ENCODE measurements at places on chromosomes 5 and 9.

- DNase-seq: no peak
Measured at GRCh38 chr5:38291355-38291754, 33.0 kb downstream of the EGFLAM start.

- DNase-seq: no peak
Measured at GRCh38 chr9:77133011-77133410, 44.3 kb upstream of the VPS13A start.

DNA sequence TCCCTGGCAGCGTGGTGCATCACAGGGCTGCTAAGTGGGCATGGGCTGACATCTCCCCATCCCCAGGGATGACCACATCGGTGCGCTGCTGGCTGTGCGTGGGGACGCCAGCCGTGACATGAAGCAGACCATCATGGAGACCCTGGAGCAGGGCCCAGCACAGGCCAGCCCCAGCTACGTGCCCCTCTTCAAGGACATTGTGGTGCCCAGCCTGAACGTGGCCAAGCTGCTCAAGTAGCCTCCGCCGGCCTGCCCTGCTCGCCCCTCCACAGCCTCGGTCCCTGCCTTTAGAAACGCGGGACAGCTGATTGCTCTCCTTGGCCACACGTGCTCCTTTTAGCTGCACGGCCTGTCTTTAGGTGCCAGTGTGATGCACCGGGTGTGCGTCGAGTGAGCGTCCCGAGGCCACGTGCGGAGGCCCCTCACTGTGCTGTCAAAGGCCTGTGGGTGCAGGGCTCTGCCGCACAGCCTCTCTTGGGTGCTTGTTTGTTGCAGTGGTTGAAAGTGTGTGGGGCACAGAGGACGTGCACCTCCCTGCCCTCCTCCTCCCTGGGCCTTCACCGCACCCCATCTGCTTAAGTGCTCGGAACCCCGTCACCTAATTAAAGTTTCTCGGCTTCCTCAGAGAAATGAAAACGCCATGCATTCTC is 23.8 kb downstream of the EXOC3 start:
- DNase-seq: no peak

- no peak for DNase-seq
Measured at GRCh38 chr9:125732562-125732961, 14.6 kb upstream of the PBX3 start.

- no peak for DNase-seq
Measured at GRCh38 chr9:99400184-99400731, 178.2 kb downstream of the SEC61B start.

DNA sequence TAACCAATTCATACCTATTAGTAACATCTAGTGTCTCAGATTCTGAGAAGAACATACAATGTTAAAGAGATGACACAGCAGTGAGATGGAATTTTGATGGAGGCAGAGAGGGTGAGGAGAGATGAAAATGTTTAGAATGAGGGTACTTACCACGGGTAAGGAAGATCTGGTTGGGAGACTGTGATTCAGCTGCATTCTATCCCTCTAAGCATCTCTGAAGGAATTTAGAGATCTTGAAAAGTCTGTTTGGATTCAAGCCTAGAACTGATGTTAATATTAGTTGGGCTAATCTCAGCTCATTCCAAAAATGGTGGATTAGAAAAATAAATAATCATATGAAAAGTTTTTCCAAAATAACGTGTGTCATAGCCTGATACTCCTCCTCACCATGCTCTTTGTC is 191.5 kb upstream of the CLINT1 start:
- DNase-seq: peak; percentile 22

DNA sequence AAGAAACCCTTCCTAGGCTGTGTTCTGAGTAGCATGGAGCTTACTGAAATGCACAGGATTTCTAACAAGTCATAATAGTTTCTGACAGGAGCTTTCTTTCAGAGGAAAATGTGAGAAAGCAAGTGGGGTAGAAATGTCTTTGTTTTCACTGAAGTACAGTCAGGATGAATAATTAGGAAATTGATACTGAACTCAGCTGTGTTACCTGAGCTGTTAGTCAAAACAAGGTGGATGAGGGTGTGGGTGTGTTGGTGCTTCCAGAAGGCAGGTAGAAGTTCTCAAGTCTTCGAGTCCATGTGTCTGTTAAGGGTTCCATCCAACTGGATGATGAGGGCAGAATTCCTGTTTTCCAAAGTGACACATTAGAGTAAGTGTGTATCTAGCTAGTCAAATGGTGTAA is 122.4 kb downstream of the BASP1 start:
- DNase-seq: no peak

- no peak for DNase-seq
Measured at GRCh38 chr5:18745042-18745987, 1111.1 kb downstream of the TAF11L14 start.

GRCh38 chr5:84403773-84404172 is 19.1 kb upstream of the EDIL3 start:
- peak; percentile 21 for DNase-seq
